ENCODE measurements at places on chromosomes 12 and 14.

- no peak for DNase-seq
Measured at GRCh38 chr12:31316891-31317290, 9.1 kb downstream of the SINHCAF start.

GRCh38 chr12:52347551-52348510 lies 19.4 kb downstream of the KRT85 start:
- no peak for DNase-seq

DNA sequence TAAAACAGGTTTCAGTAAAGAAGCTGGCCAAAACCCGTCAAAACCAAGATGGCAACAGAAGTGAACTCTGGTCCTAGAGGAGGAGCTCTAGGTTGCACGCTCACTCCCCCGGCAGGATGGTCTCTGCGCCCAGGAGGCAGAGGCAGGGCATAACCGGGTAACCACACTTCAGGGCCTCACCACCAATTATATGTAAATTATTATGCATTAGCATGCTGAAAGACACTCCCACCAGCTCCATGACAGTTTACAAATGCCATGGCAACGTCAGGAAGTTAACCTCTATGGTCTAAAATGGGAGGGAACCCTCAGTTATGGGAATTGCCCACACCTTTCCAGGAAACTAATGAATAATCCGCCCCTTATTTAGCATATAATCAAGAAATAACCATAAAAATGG lies 20.1 kb upstream of the SLC6A12 start:
- DNase-seq: no peak

GRCh38 chr14:55734731-55735130 lies 154.7 kb downstream of the KTN1 start:
- no peak for DNase-seq

DNA sequence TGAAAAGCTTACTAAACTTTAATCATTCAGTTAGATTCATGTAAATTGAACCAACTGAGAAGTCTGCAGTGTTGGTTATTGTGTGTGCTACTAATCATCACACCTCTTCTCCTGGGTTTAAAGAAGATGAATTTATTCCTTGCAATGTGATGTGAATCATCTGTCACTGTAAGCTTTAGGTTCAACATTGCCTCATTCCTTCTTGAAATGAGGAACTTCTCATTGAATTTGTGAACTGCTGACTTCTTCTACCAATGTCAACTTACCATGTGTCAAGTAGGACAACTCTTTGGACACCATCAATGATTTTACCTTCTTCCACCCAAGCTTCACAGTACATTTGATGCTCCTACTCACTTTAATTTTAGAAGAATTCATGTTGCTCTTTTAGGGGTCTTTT lies 17.4 kb upstream of the PRB2 start:
- DNase-seq: no peak

- DNase-seq: no peak
Measured at GRCh38 chr12:5015711-5016492, 27.8 kb upstream of the KCNA5 start.
